ENCODE measurements at places on chromosomes 6 and 20.

DNA sequence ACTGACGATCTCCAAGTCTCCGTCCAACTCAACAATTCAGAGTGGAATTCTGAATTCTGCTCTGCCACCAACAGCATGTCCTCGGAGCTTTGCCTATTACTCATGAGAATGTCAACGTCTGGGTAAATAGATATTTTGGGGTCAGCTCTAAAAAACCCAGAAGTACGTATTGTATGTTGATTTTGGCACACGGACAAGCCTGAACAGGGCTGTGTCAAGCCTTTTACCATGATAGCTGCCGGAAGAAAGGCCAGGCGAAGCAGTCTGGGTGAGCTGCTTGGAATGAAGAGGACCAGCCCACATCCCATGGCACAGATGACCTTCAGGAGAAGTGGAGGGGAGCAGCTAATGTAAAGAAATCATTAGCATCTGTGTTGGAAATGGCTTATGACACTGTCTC, 88.0 kb upstream of the JAG1 start:
- no peak for DNase-seq

- DNase-seq = no peak
Observed at GRCh38 chr6:74973591-74973990, 232.3 kb downstream of the COL12A1 start.

- DNase-seq = no peak
Observed at GRCh38 chr6:71544906-71545305, 256.3 kb downstream of the OGFRL1 start.

DNA sequence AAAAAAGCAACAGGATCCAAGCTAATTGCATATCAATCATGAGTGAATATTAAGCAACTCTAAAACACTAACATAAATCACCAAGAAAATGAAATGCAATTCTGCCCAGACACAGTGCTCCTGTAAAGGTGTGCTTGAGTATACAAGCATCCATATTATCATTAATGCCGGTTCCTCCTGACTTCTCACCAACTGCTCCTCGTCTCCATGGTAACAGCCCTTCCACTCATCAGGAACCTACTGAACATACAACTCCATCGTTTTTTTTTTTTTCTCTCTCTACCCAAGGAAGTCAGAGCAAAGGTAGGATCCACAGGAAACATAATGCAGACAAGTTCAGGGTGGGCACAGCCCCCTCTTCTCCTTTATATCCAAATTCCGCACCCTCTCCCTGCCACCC, 12.4 kb downstream of the GABBR1 start:
- DNase-seq = no peak

DNA sequence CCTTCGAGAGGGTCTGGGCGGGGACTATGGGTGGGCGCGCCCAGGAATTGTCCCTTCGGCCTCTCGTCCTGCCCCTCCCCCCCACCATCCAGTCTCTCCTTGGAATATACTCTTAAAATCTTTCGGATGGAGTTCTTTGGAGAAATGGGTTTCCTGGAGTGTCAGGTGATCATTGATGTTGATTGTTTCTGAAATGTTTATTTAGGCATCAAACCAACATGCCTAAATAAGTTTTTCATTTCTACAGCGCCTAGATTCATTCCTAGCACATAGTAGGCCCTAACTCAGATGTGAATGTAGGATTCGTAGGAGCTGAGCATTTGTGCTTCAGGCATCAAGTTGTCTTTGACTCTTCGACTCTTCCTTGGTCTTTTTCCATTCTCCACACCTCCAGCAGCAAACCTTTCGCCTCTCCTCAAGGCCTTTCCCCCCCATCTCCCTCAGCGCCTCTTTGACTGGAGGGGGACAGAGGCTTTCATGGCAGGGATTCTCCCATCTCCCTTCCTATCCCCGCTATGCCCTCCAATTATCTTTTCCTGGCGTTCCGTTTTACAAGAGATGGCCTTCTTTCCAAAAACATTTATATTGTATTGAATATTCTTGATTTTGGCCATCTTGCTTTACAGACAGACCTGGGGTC, 610 bp downstream of the CASP8AP2 start:
- DNase-seq = no peak

GRCh38 chr6:144895313-144896278, 610.5 kb downstream of the UTRN start:
- no peak for DNase-seq

DNA sequence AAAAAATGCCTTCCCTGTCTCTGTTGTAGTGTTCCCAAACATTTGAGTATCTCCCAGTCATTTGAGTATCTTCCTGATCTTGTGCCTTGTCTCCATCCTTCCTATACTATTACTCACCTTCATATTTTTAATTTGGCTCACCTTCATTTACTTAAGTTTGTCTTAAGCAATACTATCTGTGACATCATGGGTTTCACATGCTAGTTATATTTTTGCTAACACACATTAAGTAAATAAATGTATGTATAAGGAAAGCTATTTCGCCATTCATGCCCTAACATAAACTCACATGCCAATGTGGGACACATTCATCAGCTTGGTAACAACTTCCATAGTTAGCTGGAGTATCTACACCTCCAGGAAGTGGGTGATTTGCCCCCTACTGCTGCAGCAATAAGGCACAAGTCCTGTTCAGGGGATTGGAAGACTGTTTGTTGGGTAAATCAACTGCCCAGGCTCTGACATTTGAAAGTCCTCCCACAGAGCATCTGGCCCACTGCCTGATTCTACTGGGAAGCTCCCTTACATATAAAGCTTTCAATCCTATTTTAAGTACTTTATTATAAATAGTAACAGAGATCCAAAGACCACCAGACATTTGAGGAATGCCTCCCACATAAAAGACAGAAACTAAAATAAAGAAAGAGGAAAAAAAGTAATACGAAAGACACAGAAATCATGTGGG, 132.3 kb downstream of the ISM1 start:
- DNase-seq = no peak

DNA sequence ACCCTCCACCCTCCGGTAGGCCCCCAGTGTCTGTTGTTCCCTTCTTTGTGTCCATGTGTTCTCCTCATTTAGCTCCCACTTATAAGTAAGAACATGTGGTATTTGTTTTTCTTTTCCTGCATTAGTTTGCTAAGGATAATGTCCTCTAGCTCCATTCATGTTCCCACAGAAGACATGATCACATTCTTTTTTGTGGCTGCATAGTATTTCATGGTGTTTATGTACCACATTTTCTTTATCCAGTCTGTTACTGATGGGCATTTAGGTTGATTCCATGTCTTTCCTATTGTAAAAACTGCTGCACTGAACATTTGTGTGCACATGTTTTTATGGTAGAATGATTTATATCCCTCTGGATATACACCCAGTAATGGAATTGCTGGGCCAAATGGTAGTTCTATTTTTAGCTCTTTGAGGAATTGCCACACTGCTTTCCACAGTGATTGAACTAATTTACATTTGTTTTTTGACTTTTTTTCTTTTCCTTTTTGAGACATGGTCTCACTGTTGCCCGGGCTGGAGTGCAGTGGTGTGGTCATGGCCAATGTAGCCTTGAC, 4.5 kb downstream of the KPNA5 start:
- no peak for DNase-seq

GRCh38 chr20:16505894-16506293, 67.4 kb downstream of the KIF16B start:
- no peak for DNase-seq

- DNase-seq = no peak
Observed at GRCh38 chr6:169391473-169392071, 137.9 kb upstream of the THBS2 start.

- no peak for DNase-seq
Observed at GRCh38 chr6:133632206-133632605, 256.7 kb upstream of the TCF21 start.

- DNase-seq = no peak
Observed at GRCh38 chr6:164531736-164532135, 777.7 kb downstream of the C6orf118 start.

GRCh38 chr6:5599127-5599526, 337.8 kb downstream of the FARS2 start:
- DNase-seq = no peak

GRCh38 chr6:138161088-138161337, 726 bp upstream of the ARFGEF3 start:
- no peak for DNase-seq

DNA sequence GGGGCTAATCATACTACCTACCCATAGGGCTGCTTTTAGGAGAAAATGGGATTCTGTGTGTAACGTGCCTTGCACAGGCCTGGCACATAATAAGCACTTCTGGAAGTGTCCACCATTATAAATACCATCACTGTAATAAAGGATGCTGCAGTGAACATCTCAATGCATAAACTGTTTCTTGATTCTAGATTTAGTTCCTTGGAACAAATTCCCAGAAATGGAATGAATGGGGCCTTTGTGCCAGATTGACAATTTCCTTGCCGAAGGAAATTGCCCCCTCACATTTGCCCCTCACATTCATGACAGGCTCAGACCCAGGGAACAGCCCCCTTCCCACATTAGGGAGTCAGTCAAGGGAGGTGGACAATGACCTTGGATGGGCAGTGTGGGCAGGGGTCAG, 29.2 kb downstream of the BPIFB4 start:
- no peak for DNase-seq

DNA sequence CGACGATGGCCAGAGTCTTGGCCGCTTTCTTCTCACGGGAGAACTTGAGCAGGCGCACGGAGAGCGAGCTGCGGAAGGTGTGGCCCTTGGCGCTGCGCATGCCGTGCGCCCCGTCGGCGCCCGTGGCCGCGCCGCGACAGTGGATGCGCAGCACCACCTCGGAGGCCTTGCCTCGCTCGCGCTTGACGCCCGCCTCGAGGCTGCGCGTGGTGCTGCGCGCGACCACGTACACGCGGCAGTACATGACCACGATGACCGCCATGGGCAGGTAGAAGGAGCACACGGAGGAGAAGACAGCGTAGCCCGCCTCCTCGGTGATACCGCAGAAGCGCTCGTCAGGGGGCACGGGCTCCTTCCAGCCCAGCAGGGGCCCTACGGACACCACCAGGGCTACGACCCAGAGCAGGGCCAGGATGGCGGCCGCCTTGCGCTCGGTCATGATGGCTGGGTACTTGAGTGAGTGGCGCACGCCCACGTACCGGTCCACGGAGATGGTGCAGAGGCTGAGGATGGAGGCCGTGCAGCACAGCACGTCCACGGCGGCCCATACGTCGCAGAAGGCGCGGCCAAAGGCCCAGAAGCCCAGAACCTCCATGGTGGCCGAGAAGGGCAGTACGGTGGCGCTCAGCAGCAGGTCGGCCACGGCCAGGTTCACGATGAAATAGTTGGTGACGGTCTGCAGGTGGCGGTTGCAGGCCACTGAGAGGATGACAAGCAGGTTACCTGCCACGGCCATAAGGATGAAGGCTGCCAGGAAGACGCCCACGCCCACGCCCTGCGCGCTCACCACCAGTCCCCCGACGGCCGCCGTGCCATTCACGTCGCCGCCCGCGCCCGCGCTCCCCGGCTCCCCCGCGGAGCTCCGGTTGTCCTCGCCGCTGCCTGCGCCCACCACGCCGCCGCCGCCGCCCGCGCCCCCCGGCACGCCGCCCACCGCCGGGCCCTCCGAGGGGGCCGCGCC, 232.8 kb upstream of the RNF24 start:
- no peak for DNase-seq

DNA sequence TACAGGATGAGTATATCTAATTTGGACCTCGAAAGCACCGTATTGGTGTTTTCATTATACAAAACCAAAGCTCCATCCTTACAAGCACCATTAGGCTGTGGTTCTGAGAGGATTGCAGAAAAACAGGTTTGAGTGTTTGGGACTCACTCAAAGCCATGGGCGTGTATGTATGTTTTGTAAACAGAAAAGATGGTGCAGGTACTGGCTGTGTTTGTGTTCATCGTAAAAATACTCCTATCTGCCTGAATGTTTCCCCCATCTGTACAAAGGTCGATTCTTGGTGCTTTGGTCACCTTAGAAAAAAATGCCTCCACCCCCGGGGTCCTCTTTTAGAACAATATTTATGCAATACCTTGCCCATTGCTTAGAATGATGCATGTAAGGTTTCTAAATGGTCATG, 286.6 kb downstream of the TSHZ2 start:
- DNase-seq = no peak

- no peak for DNase-seq
Observed at GRCh38 chr6:85421181-85421580, 28.7 kb upstream of the NT5E start.

DNA sequence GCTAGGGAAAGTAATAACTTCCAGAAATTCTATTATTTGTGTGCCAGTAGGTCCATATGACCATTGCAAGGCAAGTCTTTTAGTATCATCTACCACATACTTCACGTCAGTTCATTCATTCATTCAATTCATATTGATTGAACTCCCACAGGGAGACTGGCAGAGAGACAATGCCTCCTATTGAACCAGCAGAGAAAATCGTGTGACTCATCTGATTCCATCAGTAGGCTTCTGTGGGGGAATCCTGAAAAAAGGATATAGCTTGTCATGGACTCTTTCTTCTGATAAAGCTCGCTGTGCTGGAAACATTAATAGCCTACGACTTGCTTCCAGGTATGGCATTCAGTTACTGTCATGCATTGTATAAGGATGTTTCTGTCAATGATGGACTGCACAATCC, 45.3 kb upstream of the CNR1 start:
- no peak for DNase-seq

GRCh38 chr20:34922654-34923381, 32.8 kb downstream of the GSS start:
- DNase-seq = peak; percentile 52

DNA sequence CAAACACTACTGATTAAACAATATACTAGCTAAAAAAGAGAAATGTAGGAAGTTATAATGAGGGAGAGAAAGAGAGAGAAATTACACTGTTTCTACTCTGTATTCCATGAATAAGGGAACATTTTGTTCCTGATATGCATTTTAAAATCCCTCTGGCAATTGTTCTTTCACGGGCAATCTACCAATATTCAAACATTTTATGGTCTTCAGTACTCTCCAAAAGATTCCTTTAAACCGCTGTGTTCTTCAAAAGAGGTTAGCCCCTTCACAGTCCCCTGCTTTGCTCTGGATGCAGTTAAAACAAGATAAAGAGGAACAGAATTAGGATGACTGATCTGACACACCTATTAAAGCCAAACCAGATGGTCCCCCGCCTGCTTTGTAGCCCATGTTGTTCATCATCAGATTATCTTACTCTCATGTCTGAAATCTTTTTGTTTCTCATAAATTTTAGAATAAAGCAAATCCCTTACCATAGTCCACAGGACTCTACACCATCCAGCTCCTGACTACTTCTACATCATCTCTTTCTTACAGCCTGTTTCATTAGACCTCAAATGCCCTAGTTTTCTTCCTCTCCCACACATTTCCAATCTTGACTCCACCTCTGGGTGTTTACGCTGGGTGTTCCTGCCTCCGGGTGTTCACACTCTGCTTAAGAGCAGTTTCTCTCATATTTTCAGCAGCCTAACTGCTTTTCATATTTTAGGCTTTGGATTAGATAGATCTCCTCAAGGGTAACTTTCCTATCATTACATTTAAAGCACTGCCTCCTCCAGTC, 399.7 kb downstream of the COL12A1 start:
- no peak for DNase-seq

- no peak for DNase-seq
Observed at GRCh38 chr6:157717340-157717748, 105.7 kb upstream of the SNX9 start.

All from AG09319 (cell line).